ENCODE measurements at places on chromosomes 12 and 14. TPM values are rescaled to one million over a fixed set of nuclear protein-coding genes. Genes with fewer than 3 reads are reported as not detected.

Gene LPCAT3
- total RNA-seq: 29.7 TPM

Gene CDKN3
- 43.8 TPM for total RNA-seq

Gene KRT6C
- not detected for total RNA-seq

Gene MDM1
- total RNA-seq: 26.2 TPM

Gene FBXL14
- 33.7 TPM for total RNA-seq

Gene UTP20
- 28.7 TPM for total RNA-seq

Gene CCDC198
- not detected for total RNA-seq

Gene BDKRB1
- total RNA-seq: not detected

Gene SLC17A8
- not detected for total RNA-seq

Gene HOXC9
- total RNA-seq: 6.3 TPM

Gene SLC4A8
- 30.9 TPM for total RNA-seq

Gene LRR1
- total RNA-seq: 42.9 TPM

Gene PLEKHH1
- 35.7 TPM for total RNA-seq

Gene BCL2L14
- total RNA-seq: 1.2 TPM

Gene DCN
- 17.9 TPM for total RNA-seq

Gene LRRK2
- 2.1 TPM for total RNA-seq

Gene TEAD4
- 28.6 TPM for total RNA-seq
